ENCODE measurements at places on chromosomes 12 and 14.

GRCh38 chr12:9851927-9852326 lies 17.2 kb downstream of the CLEC2B start:
- no peak for DNase-seq

DNA sequence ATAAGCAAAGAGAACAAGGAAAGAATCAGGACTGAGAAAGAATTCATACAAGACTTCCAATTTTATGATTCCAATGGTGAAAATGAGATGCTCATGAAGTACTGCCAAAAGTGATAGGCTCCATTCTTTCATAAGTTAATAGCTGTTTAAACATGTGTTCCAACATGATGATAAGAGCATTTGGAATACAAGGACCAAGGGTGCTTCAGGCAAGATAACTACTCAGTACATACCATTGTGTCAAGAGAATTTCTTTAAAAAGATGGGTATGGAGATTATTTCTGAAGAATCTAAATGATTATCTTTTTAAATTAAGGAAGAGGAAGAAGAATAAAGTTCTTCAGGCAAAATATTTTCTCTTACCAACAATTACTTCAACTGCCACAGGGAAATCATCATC lies 258.1 kb downstream of the MED13L start:
- DNase-seq: no peak

GRCh38 chr12:121282072-121282742 lies 14.3 kb downstream of the CAMKK2 start:
- no peak for DNase-seq

DNA sequence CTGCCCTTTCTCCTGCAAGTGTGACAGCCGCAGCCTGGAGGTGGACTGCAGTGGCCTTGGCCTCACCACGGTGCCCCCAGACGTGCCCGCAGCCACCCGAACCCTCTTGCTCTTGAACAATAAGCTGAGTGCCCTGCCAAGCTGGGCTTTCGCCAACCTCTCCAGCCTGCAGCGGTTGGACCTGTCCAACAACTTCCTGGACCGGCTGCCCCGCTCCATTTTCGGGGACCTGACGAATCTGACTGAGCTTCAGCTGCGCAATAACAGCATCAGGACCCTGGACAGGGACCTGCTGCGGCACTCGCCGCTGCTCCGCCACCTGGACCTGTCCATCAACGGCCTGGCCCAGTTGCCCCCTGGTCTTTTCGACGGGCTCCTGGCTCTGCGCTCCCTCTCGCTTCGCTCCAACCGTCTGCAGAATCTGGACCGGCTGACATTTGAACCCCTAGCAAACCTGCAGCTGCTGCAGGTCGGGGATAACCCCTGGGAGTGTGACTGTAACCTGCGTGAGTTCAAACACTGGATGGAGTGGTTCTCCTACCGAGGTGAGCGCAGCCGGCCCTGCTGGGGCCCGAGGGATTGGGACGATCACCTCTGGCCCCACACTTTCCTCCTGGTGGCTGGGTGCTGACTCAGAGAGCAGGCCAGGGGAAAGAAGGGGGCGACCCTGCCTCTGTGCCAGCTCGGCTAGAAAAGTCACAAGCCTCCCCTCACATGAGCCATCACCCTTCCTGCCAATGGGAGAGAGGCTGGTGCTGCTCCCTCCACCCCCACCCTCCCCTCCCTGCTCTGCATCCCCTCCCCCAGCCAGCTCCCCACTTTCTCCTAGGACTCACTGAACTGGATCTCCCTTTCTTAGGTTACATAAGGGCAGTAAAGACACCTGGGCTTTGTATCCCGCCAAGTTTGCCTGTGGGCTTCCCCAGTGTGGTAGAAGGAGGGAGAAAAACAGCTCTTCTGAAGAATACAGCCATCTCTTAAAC lies 10.9 kb downstream of the LRTM2 start:
- peak; percentile 61 for DNase-seq

GRCh38 chr12:78240827-78241226 lies 410.1 kb downstream of the NAV3 start:
- DNase-seq: no peak

DNA sequence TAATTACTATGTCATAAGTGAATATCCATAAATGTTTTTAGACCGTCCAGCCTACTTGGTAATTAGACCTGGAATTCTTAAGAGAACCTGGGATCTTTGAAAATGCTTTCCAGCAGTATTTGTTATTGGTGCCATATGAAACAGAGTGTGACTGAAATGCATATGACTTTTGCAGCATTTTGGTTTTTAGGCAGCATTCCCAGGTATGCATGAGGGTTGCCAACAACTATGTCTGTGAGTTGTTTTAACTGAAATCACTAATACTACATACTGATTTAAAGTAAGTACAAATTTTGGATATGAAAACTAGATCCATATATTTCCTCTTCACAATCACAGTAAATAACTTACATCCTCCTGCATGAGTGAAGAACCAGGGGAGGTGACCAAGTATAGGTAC lies 437.7 kb upstream of the FAR2 start:
- no peak for DNase-seq

DNA sequence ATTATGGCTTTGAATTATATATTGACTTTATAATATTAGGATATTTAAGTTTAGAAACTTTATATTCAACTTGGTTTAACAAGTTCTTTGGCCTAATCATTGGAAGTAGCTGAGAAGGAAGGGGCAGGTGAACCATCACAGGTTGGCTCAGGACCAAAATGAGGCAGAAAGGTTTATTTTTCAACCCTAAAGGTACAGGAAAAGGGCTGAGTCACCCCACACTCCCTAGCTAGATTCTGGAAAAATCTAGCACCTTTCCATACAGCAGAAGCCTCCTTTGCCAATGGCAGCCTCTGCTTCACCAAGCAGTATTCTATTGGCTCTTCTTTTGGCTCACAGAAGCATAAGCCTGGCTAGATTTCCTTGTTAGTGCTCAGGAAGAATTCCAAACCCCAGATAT lies 19.3 kb upstream of the MED6 start:
- DNase-seq: no peak

DNA sequence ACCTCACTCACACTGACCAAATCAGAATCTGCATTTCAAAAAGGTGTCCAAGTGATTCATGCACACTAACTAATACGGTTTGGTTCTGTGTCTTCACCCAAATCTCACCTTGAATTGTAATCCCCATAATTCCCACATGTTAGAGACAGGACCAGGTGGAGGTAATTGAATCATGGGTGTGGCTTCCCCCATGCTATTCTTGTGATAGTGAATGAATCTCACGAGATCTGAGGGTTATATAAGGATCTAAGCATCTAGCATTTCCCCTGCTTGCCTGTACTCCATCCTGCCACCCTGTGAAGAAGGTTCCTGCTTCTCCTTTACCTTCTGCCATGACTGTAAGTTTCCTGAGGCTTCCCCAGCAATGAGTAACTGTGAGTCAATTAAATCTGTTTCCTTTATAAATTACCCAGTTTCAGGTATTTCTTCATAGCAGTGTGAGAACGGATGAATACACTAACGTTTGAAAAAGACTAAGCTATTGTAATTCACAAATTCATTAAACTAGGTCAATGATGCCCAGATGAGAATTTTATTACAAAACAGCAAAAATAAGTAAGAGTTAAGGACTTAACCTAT lies 759.1 kb downstream of the GALC start:
- no peak for DNase-seq

GRCh38 chr12:58459191-58459590 lies 461.1 kb downstream of the LRIG3 start:
- no peak for DNase-seq

GRCh38 chr14:96624661-96625425 lies 122.7 kb downstream of the PAPOLA start:
- DNase-seq: no peak

DNA sequence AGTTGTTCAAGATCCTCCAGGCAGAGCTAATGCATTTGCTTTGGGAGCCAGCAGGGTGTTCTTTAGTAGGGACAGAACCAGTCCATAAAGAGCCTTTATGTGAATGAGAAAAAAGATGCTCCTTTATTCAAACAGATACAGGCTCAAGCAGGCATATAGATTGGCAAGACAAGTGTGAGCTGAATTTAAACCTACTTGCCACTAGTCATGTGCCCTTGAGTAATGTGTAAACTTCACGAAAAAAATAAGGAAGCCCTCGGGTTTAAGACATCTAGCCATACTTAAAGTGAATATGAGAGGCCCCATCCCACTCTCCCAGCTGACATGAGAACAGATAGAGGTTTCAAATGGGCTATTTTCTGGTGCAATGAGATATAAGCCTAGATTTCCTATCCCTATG lies 43.1 kb upstream of the STRAP start:
- no peak for DNase-seq

DNA sequence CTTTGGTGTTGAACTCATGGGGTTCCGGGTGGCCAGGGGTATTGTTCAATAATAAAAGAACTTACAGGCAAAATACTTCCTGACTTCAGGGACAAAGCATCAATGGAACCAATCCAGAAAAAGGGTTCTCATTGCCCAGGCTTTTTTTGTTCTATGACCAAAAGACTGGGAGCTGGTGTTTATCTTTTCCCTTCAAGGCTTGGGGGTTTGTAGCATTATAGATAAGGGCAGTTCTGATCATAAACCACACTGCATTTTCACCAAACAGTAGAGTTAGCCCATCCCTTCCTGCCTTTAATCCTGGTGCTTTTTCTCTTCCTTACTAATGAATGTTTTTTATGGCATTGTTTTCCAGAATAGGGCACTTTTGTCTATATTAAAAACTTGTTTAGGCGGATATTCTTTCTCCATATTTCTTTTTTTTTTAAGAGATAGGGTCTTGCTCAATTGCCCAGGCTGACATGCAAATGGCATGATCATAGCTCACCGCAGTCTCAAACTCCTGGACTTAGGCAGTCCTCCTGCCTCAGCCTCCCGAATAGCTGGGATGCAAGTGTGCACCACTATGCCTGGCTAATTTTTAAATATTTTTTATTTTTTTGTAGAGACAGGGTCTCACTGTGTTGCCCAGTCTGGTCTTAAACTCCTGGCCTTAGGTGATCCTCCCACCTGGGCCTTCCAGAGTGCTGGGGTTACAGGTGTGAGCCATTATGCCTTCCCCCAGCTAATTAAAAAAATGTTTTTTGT lies 9.7 kb downstream of the FUT8 start:
- DNase-seq: no peak

GRCh38 chr12:97404543-97404942 lies 58.1 kb upstream of the RMST start:
- DNase-seq: peak; percentile 10

- peak; percentile 79 for DNase-seq
These were observed 43.0 kb downstream of the EVL start for GRCh38 chr14:100108042-100108825.

DNA sequence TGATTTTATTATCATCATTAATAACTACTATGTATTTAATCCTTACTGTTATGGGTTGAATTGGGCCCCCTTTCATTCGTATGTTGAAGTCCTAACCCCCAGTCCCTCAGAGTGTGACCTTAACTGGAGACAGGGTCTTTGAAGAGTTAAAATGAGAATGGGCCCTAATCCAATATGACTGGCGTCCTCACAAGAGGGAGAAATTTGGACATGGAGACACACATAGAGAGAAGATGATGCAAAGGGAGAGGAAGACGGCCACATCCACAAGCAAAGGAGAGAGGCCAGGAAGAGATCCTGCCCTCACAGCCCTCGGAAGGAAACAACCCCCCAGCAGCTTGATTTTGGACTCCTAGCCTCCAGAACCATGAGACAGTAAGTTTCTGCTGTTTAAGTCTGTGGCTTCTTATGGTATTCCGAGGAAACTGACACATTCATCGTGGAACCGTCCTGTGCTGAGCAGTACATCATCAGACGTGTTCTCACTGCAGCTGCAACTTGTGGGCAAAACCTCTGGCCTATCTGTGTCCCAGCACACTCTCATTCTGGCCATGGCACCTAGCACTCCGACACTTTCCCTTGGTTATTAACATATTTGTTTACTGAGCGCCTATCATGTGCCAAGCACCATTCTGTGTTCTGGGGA lies 127.6 kb downstream of the SLC38A6 start:
- no peak for DNase-seq

Data from HL-60 (cell line).